Upper lobe of right lung (tissue), 1 donor: ENCODE measurements at places on chromosomes 5 and 9. TPM values are rescaled to one million over a fixed set of nuclear protein-coding genes. Genes with fewer than 3 reads are reported as not detected.

The TMEM174 gene
- total RNA-seq, result not detected

The ADAMTSL2 gene
- total RNA-seq, result 17.4 TPM

The CORO2A gene
- 20.0 TPM for total RNA-seq

The CARD9 gene
- total RNA-seq, result 10.0 TPM

The C9orf50 gene
- not detected for total RNA-seq

The KCNV2 gene
- not detected for total RNA-seq

The SLC34A1 gene
- not detected for total RNA-seq

The PDGFRB gene
- 120 TPM for total RNA-seq

The ISCA1 gene
- total RNA-seq, result 22.0 TPM

The SNX24 gene
- total RNA-seq, result 30.2 TPM

The ZNF622 gene
- total RNA-seq, result 28.0 TPM

The MARCHF6 gene
- 150 TPM for total RNA-seq

The GFPT2 gene
- total RNA-seq, result 20.4 TPM

The PARP8 gene
- total RNA-seq, result 52.3 TPM

The SLC36A2 gene
- total RNA-seq, result not detected

The ASS1 gene
- total RNA-seq, result 96.0 TPM

The ARSI gene
- total RNA-seq, result 4.0 TPM

The STPG3 gene
- total RNA-seq, result not detected

The ABCA1 gene
- total RNA-seq, result 49.0 TPM

The BAAT gene
- total RNA-seq, result 1.0 TPM

The TLR4 gene
- total RNA-seq, result 45.9 TPM

The RARS1 gene
- total RNA-seq, result 56.6 TPM

The ZNG1A gene
- total RNA-seq, result 24.7 TPM

The ZNF618 gene
- 9.8 TPM for total RNA-seq

The NCS1 gene
- 5.7 TPM for total RNA-seq

The CNOT8 gene
- 101 TPM for total RNA-seq

The LRRC26 gene
- total RNA-seq, result not detected

The FAM163B gene
- total RNA-seq, result not detected

The SPOCK1 gene
- total RNA-seq, result 4.0 TPM

The C5 gene
- 37.8 TPM for total RNA-seq

The NR4A3 gene
- total RNA-seq, result 3.8 TPM

The TCF7 gene
- 7.0 TPM for total RNA-seq

The TMEFF1 gene
- total RNA-seq, result 0.64 TPM

The RMRP gene
- total RNA-seq, result 30,828 TPM

The EQTN gene
- not detected for total RNA-seq

The OBP2B gene
- total RNA-seq, result not detected

The PCDHB10 gene
- 2.1 TPM for total RNA-seq

The SPEF2 gene
- total RNA-seq, result 9.9 TPM

The PLPPR1 gene
- total RNA-seq, result 5.0 TPM

The MUSK gene
- total RNA-seq, result 3.7 TPM

The HCN1 gene
- 0.12 TPM for total RNA-seq

The TXNDC15 gene
- total RNA-seq, result 60.6 TPM

The FBP2 gene
- not detected for total RNA-seq

The UBLCP1 gene
- total RNA-seq, result 25.0 TPM

The FOXD4L5 gene
- 0.41 TPM for total RNA-seq

The PCDHA1 gene
- total RNA-seq, result not detected

The DELE1 gene
- 83.3 TPM for total RNA-seq

The DMRT2 gene
- 0.46 TPM for total RNA-seq

The PAEP gene
- not detected for total RNA-seq

The PCDHB3 gene
- 1.9 TPM for total RNA-seq

The AHRR gene
- 11.3 TPM for total RNA-seq
